ENCODE measurements at places on chromosomes 3 and 15. TPM values are rescaled to one million over a fixed set of nuclear protein-coding genes. Genes with fewer than 3 reads are reported as not detected.

The KCNH8 gene
- 2.1 TPM for total RNA-seq

The NMD3 gene
- total RNA-seq = 56.8 TPM

The LINGO1 gene
- total RNA-seq = 5.3 TPM

The P2RY1 gene
- 8.6 TPM for total RNA-seq

The ITGB5 gene
- 138 TPM for total RNA-seq

- peak; percentile 41 for DNase-seq
Measured at GRCh38 chr15:70059476-70060213, 38.1 kb downstream of the TLE3 start.

- DNase-seq = no peak
Measured at GRCh38 chr3:33218446-33219174, at the start of gene SUSD5. TSS of gene SUSD5 (minus strand) at chr3:33218810. CDS start at chr3:33218797, 13 bp downstream.

DNA sequence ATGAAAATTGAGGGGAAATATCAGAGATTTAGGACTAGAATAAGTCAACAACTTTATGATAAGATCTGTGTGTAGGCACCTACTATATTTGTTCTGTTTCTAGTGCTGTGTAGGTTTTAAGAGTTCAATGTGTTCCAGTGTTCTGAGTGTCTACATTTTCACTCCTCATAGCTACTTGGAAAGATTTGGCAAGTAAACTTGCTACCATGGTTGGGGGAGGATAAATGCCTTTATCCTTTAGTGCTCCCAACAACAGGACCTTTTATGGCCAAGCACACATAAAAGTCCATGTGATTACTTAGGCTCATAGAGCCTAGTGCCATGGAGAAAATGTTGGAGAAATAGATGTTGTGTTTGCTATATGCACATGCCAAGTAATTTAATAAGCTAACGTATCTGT is 64.0 kb downstream of the LYSMD4 start:
- no peak for DNase-seq

DNA sequence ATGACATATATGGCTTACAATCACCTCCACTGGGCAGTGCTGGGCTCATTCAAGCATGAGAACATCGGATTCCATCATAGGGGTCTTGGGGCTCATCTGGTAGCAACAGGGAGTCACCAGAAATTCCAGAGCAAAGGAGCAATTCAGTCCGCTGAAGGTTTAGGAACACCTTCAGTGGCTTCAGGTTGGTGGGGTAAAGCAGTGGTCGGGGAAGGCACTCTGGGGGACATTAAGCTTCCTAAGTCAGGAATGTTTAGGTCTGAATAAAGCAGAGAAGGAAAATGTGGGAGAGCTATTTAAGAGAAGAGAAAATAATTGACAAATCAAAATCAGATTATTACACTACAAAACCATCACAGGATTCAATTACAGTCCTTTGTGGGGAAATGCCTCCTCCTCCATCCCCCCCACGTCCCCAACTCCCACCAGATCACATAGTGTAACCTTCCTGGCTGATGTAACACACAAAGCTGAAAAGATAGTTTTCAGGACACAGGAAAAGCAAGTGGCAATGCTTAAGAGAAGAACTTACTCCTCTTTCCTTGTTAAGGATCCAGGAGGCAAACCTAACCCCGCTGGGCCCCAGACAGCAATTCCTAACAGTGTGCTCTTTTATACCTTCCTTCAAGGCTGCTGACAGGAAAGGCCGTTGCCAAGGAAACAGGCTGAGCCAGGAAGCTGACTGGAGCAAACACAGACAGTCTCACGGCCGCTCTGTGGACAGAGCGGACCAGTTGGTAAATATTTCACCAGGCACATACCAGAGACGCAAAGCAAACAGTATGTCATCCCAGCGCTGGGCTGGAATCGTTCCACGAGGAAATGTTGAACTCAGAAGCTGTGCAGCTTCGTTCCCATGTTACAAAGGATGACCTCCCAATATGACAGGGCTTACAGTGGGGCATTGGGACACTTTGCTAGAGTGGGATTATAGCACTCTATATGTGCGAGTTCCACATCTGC is 57.5 kb upstream of the LMCD1 start:
- peak; percentile 80 for DNase-seq

GRCh38 chr3:8887435-8888300 is 75.6 kb downstream of the RAD18 start:
- DNase-seq = no peak

DNA sequence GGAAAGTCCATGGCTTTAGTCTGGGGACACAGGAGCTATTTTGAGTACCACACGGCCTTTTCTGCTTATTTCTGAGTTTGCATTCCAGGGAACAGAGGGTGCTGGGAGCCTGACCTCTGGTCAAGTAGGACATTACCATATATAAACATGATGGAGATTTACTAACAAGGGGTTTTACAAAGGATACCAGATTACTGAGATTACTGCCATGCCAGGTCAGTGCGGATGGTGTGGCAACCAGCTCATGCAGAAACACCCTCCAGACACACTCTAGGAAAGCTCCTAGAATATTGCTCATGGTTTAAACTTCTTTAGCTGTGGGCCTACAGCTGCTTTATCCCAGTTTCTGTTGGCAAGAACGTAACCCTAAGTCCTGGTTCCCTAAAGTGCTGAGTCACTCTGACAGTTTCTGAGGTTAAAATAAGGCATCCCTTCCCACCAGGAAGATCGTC is 54.3 kb upstream of the AGTR1 start:
- DNase-seq = no peak

GRCh38 chr3:9416139-9416780 is 18.8 kb downstream of the SETD5 start:
- no peak for DNase-seq

DNA sequence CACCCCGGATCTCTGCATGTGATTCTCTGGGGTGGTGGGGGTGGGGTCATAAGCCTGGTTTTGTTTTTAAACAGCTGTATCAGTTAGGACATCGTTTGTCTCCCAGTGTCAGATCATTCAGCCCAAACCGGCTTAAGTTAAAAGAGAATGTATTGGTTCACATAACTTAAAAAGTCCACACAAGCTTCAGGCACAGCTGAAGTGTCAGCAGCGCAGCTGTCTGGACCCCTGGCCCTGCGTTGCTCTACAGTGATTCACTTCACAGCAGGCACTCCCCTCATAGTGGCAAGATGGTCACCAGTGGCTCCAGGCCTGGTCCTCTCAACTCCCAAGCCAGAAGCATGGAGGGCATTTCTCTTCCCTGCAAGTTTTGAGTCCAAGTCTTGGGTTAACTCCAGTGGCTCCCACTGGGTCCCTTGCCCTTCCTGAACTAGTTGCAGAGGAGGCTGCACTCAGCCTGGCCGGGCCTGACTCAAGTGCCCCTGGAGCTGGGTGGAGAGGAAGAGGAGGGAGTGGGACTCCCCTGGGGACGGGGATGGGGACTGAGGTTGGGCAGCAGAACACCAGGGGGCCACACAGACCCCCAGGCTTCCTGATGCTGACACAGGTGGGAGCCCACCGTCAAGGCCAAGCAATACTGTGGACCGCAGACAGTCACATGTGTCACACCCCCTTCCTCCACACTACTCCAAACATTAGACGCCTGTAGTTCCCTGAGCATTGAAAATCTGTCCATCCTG is 28.9 kb upstream of the GP9 start:
- DNase-seq = peak; percentile 8

DNA sequence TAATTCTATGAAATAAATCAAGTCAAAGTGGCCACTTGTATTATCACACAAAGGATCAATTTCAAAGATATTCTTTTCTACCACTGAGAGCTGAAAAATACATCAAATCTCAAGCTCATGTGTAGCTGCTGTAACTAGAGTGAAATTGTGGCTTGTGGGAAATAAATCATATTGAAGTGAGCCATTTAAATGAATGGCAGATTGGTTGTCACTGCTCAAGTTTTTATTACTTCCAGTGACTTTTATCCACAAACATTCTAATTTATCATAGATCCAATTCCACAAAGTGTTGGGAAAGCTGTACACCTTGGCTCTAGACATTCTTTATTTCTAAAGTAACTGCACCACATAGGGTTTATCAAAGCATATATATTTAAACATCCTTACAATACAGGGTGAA is 285.4 kb downstream of the CNTN3 start:
- DNase-seq = no peak

DNA sequence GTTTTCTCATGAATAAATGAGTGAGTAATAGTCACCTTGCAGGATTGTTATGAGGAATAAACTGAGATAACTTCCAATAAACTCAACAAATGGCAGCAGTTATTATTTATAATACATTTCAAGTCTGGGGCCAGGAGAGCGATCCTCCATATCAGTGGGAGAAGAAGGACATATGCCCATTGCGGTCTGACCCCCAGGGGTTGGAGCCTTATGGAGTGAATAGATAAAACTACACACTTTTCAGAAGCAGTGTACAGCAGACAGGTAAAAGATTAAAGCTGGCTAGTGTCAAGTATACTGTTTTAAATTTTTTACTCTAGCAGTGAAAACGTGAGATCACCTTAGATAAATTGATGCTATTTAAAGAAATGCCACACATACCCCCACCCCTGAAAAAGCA is 43.5 kb downstream of the DIPK2A start:
- DNase-seq = no peak

Data from sciatic nerve (tissue), 2 donors.